Articular chondrocyte of knee joint (primary cell): ENCODE measurements at places on chromosomes 1 and 21. TPM values are rescaled to one million over a fixed set of nuclear protein-coding genes. Genes with fewer than 3 reads are reported as not detected.

The FMO3 gene
- 0.13 and 0.86 TPM in 2 replicates for total RNA-seq

The ENAH gene
- 710 and 1,043 TPM in 2 replicates for total RNA-seq

The TCP10L gene
- total RNA-seq = 0.22 and 0.39 TPM in 2 replicates

The ADGRB2 gene
- total RNA-seq = 4.4 and 7.0 TPM in 2 replicates

The KCNK2 gene
- total RNA-seq = 12.4 and 46.6 TPM in 2 replicates

The NIBAN1 gene
- total RNA-seq = 60.2 and 66.6 TPM in 2 replicates

The TMIGD3 gene
- 0.13 and 0.54 TPM in 2 replicates for total RNA-seq

The MFAP2 gene
- total RNA-seq = 18.2 and 20.3 TPM in 2 replicates

The LRRC71 gene
- not detected in 2 replicates for total RNA-seq

The KIAA1614 gene
- 14.0 and 14.1 TPM in 2 replicates for total RNA-seq

The SPRR1A gene
- not detected in 2 replicates for total RNA-seq

The S100A16 gene
- total RNA-seq = 128 and 138 TPM in 2 replicates

The DSCAM gene
- total RNA-seq = under 0.01 TPM in 1 of 2 replicates, not detected in the other

The SELP gene
- total RNA-seq = 0.39 and 0.65 TPM in 2 replicates

The HTR6 gene
- 0.11 TPM in 1 of 2 replicates, not detected in the other for total RNA-seq

The INSRR gene
- total RNA-seq = under 0.01 TPM in 1 of 2 replicates, not detected in the other

The FLG2 gene
- total RNA-seq = not detected in 2 replicates

The OVAAL gene
- total RNA-seq = 0.11 TPM in 1 of 2 replicates, not detected in the other

The RAB7B gene
- total RNA-seq = 11.6 and 19.9 TPM in 2 replicates

The ZSCAN20 gene
- total RNA-seq = 9.8 and 12.5 TPM in 2 replicates

The TNFRSF8 gene
- total RNA-seq = 0.13 and 0.22 TPM in 2 replicates

The TMEM240 gene
- 2.2 and 3.2 TPM in 2 replicates for total RNA-seq

The HUNK gene
- total RNA-seq = 0.11 and 0.13 TPM in 2 replicates

The EPHA8 gene
- total RNA-seq = not detected in 2 replicates

The ERVH48-1 gene
- total RNA-seq = not detected in 2 replicates

The SAMD13 gene
- 0.78 and 0.97 TPM in 2 replicates for total RNA-seq

The SLAMF1 gene
- total RNA-seq = not detected in 2 replicates

The CACNA1S gene
- total RNA-seq = not detected in 2 replicates

The ASCL5 gene
- total RNA-seq = not detected in 2 replicates

The ECM1 gene
- 23.8 and 29.9 TPM in 2 replicates for total RNA-seq

The BCL2L15 gene
- total RNA-seq = 0.22 and 0.39 TPM in 2 replicates

The KCNK1 gene
- 10.5 and 12.3 TPM in 2 replicates for total RNA-seq

The ALG14 gene
- total RNA-seq = 2.6 and 5.0 TPM in 2 replicates

The TAF13 gene
- 95.5 and 127 TPM in 2 replicates for total RNA-seq

The ASTN1 gene
- under 0.01 TPM in 1 of 2 replicates, not detected in the other for total RNA-seq

The RNU1-3 gene
- total RNA-seq = under 0.01 TPM in 2 replicates

The NOS1AP gene
- 0.65 and 0.97 TPM in 2 replicates for total RNA-seq

The PTPRU gene
- 10.6 and 12.5 TPM in 2 replicates for total RNA-seq

The TSPAN1 gene
- total RNA-seq = 0.91 and 2.2 TPM in 2 replicates

The CHIA gene
- total RNA-seq = 0.13 TPM in 1 of 2 replicates, not detected in the other

The DEPDC1 gene
- total RNA-seq = 8.5 and 21.9 TPM in 2 replicates

The TTLL7 gene
- 9.4 and 13.9 TPM in 2 replicates for total RNA-seq

The S100A5 gene
- not detected in 2 replicates for total RNA-seq

The AKR7A3 gene
- total RNA-seq = 0.52 and 0.86 TPM in 2 replicates

The YIPF1 gene
- 23.8 and 24.8 TPM in 2 replicates for total RNA-seq

The NCF2 gene
- 1.2 and 5.3 TPM in 2 replicates for total RNA-seq

The FAM177B gene
- not detected in 2 replicates for total RNA-seq

The NBPF3 gene
- 11.3 and 11.5 TPM in 2 replicates for total RNA-seq

The TMEM35B gene
- 38.0 and 43.1 TPM in 2 replicates for total RNA-seq

The CRYAA gene
- total RNA-seq = not detected in 2 replicates

The SPRR1B gene
- total RNA-seq = not detected in 2 replicates

The NEXN gene
- 10.4 and 18.9 TPM in 2 replicates for total RNA-seq

The RHD gene
- not detected in 2 replicates for total RNA-seq

The ATP6V1G3 gene
- total RNA-seq = not detected in 2 replicates

The LAPTM5 gene
- 0.13 and 0.22 TPM in 2 replicates for total RNA-seq

The ACKR1 gene
- total RNA-seq = not detected in 2 replicates

The SYTL1 gene
- total RNA-seq = 0.13 and 0.22 TPM in 2 replicates

The LEPROT gene
- total RNA-seq = 82.6 and 84.7 TPM in 2 replicates

The DENND2C gene
- 10.2 and 12.4 TPM in 2 replicates for total RNA-seq
